Cerebellum (tissue), 4 donors: ENCODE measurements at places on chromosomes 12 and 14. TPM values are rescaled to one million over a fixed set of nuclear protein-coding genes. Genes with fewer than 3 reads are reported as not detected.

CPSF2 gene
- 17.1 TPM for total RNA-seq

PTGER2 gene
- total RNA-seq: 0.45 TPM

DIO3 gene
- total RNA-seq: 6.1 TPM

EEF1AKMT3 gene
- total RNA-seq: 3.7 TPM

MUCL1 gene
- total RNA-seq: not detected

IGFBP6 gene
- 5.5 TPM for total RNA-seq

RILPL2 gene
- 0.73 TPM for total RNA-seq

KLRC4 gene
- total RNA-seq: 0.64 TPM

FOXN3 gene
- total RNA-seq: 57.6 TPM

MYF5 gene
- not detected for total RNA-seq

POTEM gene
- total RNA-seq: not detected
